GM12865 (cell line): ENCODE measurements at places on chromosomes 5 and 9.

DNA sequence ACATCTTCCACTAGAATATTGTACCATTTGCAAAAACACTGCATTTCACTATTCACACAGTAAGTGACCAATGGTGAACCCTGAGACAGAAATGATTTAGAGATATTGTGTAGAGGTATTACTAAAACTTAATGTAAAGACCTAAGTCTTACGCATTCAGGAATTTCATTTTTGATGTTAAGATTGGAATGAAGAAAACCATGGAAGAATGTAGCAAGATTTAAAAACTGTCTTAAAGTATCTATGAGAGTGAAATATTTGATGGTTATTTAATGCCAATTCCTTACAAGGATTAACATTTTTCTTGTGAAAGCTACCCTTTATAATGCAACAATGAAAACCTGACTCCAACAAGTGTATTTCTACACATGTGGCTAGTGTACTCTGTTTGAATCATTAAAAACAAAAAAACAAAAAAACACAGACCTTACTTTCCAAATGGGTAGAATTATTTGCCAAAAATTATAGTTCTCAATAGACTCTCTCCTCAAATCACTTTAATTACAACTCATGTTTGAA lies 172.0 kb downstream of the NNT start:
- no peak for DNase-seq

DNA sequence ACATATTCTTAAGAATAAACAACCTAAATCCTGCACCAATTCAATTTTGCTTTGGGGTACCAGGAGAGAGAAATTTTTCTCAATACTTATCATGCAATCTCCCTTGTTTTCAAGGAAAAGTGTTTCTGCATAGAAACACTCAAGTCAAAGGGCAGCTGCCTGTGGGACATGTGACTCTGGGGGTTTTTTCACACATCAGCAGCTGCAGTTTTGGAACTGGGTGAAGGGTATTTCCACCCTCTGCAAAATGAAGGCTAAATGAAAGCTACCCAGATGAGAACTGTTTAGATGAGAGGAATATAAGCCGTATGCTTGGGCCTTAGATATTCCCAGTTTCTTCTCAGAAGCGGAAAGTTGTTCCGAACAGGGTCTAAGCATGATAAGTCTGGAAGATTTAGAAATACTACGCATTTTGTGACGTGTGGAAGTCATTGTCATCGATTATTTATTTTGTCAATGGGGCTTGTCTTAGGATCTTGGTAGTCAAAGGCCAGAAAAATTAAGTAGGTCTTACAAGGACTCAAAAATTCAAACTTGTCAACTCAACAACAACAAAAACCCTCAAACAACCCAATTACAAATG lies 64.3 kb upstream of the BOD1 start:
- peak; percentile 85 for DNase-seq

DNA sequence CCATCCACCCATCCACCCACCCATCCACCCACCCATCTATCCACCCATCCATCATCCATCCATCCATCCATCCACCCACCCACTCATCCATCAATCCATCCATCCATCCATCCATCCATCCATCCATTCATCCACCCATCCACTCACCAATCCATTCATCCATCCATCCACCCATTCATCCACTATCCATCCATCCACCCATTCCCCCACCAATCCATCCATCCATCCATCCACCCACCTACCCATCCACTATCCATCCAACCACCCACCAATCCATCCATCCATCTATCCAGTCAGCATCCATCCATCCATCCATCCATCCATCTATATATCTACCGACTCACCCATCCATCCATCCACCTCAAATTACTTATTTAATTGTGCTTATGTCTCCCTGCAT lies 36.9 kb upstream of the PHYKPL start:
- DNase-seq: no peak

DNA sequence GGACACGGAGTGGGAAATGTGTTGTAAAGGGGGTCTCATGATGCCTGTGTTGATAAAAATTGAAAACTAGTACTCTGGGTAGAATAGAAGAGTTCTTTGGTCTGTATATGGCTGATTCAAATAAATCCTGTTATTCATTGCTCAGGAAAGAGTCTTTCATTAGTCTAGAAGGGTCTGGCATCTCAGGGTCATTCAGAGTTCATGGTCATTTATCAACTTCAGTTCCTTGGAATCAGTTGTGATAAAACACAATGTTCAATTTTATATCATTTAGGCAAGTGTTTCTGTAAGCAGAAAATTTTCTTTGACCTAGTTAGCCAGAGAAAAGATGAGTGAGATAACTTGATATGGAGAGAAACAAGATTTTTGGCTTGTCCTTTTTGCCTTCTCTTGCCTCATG lies 36.3 kb downstream of the SPATA31D1 start:
- no peak for DNase-seq

- DNase-seq: peak; percentile 79
These were observed 41.3 kb downstream of the EFCAB9 start for GRCh38 chr5:172235132-172235780.

DNA sequence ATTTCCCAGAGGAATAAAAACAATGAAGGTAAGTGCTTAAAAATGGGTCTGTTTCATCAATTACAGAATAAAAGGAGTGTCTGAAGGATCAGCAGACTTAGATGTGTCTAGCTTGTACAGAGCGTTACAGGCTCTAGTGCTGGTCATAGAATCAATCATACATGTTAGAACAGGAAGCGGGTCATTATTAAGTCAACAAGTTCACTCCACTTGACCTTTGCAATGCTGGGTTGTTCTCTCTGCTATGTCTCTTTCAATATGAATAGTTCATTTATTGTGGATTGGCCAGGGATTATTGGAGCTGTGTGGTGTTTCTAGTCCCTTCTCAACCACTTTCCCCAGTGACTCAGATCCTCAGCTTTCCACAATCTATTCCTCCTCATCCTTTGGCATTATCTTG lies 20.7 kb upstream of the EGFLAM start:
- DNase-seq: no peak

- DNase-seq: no peak
These were observed 20.1 kb downstream of the SH3PXD2B start for GRCh38 chr5:172434251-172434650.

DNA sequence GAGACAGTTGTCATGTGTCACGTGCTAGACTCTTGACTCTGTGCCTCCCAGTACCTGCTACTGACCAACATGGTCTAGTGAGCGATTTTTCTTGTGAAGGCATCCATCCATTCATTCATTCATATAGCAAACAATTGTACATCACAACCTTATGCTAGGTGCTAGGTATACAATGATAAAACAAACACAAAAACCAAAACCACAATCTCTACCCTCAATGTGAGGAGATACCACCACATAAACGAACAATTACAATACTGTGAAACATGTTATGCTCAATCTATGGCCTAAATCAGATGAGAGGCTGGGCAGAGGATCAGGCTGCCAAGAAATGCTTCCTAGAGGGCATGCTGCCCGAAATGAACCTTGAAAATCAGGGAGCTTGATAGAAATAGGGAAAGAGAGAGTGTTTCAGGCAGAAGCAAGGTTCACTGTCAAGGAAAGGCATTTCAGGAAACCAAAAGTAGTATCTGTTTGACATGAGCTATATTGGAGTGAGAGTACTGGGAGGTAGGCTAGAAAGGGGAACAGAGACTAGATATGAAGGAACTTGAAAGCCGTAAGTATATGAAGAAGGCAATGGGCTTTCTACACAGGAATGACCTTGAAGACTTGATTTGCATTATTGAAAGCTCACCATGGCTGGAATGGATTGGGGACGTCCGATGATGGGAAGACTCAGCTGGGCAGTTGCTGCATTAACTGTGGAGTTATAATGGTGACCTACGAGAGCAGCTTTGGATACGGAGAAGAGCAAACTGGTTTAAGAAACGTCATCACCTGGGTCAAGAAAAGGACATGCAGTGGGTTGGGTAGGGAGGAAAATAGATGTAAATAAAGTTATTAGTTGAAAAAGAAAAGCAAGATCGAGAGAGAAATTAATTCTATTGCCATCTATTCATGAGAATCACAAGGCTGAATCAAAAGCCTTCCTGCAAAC lies 90.1 kb downstream of the THBS4 start:
- DNase-seq: peak; percentile 78

- no peak for DNase-seq
These were observed 202.3 kb downstream of the AOPEP start for GRCh38 chr9:94928691-94929368.

DNA sequence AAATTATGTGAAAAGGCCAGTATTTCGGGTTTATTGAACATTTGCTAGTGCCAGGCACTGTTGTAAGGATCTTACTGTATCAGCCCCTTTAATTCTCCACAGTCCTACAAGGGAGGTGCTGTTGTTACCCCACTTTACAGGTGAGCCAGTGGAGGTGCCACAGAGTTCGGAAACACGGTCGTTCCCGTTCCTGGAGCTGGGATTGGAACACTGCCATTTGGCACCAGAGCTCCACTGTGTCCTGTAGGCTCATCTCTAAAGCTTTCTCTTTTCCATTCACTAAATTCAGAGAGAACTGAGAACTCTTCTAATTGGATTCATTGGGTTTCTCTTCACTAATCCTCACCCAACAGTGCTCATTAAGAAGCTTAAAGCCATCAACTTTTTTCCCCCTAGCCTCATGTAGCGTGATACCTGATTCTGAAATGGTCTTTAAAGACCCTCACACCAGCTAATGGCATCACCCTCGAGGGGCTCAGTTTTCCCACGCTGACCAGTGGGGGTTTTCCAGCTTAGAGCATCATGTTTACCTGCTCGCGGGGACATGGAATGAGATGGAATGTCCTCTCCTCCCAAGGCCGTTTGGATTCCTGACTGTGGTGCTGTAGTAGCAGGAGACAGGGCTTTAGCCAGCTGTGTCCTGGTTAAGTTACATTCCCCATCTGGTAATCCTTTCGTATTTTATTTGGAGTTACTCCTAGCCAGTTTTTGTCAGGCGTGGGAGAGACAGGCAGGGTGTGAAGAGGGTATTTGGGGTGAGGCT lies 5.8 kb downstream of the ERGIC1 start:
- no peak for DNase-seq

DNA sequence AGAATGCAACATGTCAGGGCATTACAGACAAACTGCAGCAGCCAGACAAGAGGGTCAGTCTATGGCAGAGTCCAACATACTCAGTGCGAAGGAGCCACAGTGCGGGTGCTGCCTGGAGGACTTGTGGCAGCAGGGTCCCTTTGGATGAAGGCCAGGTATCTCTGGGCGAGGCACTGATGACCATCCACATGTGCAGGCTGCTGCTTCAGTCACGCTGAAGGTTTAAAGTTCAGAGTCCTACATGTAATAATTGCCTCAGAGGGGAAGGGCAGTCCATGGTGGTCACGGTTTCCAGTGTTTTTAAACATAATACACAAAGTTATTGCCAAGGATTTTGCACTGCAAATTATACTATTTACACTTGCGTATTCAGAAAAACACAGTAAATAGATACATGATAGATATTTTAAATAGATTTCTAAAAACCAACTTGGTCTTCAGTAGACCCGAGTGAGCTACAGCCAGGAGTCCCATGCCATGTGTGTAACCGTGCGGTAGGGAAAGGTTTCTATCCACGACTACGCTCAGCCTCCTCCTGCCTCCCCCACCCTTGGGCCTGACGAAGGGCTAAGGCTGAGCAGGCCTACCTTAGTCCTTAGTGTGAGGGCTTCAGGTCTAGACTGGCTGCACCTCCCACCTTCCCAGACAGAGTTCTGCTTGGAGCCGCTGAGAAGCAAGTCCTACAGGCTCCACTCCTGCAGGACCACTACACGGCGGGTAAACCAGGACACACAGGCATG lies 76.2 kb downstream of the GPR21 start:
- no peak for DNase-seq

DNA sequence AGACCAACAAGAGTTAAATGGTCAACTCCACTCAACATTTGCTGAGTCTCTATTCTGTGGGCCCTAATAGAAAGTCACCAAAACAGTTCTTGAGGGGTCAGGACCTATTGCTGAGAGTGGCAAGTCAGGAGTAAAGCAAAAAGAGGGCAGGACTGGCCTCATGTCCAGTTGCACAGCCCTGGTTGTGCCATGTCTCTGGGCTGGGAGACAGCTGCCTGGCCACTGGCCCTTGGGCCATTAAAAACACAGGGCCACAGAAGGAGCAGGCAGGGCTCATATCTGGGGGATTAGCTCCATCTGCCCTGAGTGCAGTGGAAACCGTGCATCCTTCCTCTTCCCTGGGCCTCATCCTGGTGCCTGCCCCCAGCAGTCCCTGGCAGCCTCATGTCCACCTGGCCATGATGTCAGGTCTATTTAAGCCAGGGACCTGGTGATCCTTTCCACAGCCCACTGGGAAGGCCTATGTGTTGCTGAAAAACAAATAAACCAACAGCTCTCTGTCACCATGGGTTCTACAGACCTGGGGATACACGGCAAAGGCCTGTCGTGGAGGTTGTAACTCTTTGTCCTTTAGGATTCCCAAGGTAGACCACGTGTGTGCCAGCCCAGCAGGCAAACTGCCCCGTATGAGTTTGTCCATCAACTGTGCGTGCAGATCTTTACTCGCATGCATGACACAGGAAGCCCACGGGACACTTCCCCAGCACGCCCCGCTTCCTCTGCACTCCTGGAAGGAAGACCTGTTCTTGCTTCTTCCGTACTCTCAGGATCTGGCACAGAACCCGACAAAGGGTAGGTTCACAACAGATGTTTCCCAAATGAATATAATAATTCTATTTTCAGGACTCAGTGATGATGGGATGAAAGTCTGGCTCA lies 148.8 kb downstream of the MTX3 start:
- DNase-seq: no peak

- DNase-seq: peak; percentile 13
These were observed 7.0 kb upstream of the GRIA1 start for GRCh38 chr5:153483482-153483881.

DNA sequence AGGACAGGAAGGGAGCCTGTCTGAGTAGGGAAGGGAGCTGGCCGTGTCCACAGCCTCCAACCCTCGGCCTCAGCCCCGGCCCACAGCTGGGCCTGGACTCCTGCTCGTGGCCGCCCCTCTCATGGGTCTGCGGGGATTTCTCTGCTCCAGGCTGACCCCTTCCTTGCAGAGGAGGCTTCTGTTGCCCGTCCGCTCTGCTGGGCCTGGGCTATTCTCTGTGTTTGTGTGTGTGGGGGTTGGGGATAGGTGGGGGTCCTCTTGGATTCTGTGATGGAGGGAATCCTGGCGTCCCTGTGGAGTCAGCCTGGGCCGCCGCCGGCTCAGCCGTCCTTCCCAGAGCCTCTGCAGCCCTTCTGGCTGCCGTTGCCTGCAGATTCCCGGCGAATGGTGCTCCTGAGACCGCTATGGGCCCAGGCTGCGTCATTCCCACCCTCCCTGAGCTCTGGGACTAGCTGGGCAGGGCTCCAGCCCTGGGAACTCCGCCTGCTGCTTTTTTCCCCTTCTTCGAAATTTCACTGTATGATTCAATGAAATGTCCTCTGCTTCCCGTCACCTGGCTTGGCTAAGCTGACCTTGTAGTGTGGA lies 64.2 kb downstream of the FGF18 start:
- no peak for DNase-seq
